ENCODE measurements at places on chromosomes 6 and 20.

DNA sequence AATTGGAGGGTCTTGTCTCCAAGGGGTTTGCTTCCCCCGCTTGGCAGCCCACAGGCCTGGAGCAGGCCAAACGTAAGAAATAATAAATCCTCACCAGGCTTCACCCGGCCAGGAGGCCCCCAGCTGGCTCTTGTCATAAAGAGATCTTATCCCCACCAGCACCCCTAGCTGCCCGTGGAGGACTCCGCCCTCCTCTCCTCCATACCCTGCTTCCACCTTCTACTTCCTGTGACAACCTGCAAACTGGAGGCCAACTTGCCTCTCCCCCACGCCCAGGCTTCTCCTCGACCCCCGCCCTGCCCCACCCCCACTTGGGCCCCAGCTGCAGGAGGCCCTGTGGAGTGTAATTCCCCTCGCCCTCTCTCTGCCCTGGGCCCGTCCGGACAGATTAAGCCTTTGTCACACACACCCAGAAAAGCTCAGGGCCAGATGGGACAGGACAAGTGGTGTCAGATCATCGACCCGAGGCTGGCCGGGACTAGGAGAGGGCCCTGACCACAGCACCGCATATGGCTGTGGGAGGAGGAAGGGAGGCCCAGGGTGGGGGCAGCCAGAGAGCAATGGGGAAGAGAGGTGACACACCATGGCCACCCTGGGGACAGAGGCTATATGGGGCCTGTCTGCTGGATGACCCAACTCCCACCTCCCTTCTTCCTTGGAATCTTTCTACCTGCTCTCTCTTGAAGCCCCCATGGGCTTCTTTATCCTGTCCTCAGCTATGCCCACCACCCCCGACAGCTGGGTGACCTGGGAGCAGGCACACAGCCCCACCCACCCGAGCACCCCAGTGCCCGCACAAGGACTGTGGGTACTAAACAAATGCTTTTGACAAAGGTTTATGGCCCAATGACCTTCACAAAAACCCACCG is 3.9 kb downstream of the NOL4L start:
- DNase-seq: no peak

- no peak for DNase-seq
These were observed 70.5 kb upstream of the DUSP22 start for GRCh38 chr6:221531-222349.

DNA sequence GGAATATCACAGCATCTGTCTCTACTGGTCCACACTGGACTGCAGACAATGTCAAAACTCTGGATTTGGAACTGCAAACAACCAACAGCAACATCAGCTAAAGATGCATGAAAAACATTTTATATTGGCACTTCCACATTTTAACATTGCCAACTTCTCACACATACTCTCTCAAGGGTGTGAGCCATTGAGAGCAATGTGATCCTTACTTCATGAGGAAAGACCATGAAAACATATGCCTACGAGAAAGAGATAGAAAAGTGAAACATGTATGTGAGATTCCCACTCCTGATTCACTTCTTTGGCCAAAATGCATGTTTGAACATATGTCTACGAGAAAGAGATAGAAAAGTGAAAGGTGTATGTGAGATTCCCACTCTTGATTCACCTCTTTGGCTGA is 99.4 kb downstream of the COL12A1 start:
- DNase-seq: no peak

- DNase-seq: no peak
These were observed 9.4 kb upstream of the STX11 start for GRCh38 chr6:144140867-144141266.

GRCh38 chr6:11810854-11811643 is 32.4 kb upstream of the ADTRP start:
- no peak for DNase-seq

DNA sequence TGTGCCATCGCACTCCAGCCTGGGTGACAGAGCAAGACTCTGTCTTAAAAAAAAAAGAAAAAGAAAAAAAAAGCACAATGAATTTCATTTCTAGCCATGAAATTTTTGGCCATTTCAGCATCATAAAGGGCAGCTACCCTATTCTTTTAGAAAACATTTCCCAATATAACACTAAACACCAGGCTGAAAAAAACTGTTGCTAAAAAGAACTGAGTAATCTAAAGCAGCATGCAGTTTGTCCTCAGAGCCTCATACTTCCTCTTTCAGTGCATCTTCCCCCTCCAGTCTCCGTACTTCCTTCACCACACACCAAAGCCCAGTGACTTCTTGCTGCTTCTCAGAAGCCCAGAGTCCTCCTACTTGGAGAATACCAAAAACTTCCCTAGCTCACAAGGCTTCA is 5.6 kb upstream of the IFNGR1 start:
- no peak for DNase-seq

DNA sequence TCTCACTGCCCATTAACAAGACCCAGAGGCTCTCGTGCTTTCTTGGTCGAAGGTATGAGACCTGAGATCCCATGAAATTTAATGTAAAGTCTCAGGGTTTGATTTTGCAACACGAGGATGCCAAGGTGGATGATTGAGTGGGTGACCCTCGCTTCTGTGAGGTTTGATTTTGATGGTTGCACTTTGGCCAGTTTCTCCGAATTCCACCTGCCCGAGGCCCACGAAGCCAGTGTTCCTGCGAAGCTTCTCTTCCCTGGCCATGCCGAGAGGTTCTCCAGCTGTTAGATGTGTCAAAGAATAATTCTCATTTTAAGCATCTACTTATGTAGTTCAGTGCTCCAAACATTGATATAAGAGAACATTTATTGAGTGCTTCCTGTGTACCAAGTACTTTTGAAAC is at the start of gene KIF25:
Gene KIF25, plus strand, starts transcription at position 30 of the 400 bp plus-strand sequence. CDS start 31,915 bp downstream, outside the sequence.
- DNase-seq: no peak

- DNase-seq: no peak
These were observed 53.7 kb downstream of the TOP1 start for GRCh38 chr20:41082306-41082705.

- no peak for DNase-seq
These were observed 40.1 kb downstream of the ILRUN start for GRCh38 chr6:34656378-34657036.

GRCh38 chr6:97113170-97113569 is 169.8 kb downstream of the MMS22L start:
- no peak for DNase-seq

DNA sequence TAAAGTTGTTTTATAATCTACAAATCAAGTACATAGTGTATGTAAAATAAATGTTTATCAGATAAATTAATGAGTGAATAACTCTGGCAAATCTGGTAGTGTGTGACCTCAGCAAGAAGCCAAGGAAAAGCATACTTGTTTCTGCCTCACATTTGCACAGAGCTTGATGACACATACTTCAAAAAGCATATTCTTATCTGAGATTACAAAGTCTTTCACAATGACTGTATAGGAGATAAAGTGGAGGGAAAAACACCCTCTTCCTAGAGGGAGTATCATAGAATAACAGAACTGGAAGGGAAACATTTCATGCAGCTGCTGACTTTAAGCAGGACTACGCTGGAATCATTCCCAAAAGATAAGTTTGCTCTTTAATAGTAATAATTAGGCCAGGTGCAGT is 28.1 kb upstream of the AKAP7 start:
- no peak for DNase-seq

GRCh38 chr6:149988550-149989346 is 25.0 kb downstream of the ULBP1 start:
- no peak for DNase-seq

DNA sequence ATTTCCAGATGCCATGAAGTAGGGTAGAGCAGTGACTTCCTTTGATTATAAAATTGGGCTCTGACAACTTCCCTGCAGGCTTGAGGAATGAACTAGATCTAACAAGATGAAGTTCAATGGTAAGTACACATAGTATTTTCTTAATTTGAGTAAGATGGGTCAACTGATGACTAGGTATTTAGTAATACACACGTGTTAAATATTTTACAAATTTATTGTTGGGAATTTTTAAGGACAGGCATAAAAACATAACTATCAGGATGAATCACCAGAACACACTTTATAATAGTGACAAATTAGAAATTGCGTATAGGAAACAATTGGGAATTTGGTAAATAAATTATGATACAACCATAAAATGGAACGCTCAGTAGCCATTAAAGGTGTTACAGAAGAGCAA is 762.4 kb upstream of the SLC35B3 start:
- DNase-seq: no peak

Data from stimulated activated CD8-positive, alpha-beta memory T cell treated with anti-CD3 and anti-CD28 coated beads, Interleukin-4, amount 100 ng/mL, for 1 hour (primary cell).